ENCODE measurements at places on chromosomes 5 and 9.

DNA sequence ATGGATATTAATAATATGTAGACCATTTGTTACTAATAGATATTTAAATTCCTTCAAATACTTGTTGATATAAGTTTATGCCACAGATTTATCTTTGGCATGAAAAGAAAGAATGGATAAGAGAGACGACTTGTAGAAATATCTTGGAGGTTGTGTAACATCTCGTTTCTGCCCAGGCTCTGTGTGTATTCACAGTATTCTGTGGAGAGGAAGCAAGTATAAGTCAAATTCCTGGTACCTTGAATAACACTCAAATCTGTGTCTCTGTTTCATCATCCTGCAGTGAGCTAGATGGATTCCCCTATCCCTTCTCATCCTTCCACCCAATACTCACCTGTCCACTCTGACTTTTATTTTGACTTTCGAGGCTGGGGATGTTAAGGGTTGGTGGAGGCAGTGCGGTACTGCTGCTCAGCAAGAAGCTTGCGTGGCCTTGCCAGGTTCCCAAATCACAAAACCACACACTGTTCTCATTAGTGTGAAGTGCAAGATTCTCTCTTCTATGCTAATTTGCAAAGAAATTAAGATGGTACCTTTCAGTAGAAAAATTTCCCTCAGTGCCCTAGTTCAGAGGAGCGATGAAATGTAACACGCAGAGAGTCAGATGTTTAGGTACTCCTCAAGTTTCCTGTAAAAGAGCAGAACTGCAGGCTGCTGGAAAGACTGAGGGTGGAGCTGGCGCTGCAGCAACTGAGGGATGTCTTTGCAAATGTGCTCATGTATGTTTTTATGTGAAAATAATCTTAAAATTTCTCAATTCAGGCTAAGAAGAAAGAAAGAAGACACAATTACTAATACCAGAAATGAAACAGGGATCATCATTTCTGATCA is 42.6 kb upstream of the ANKRD18A start:
- no peak for DNase-seq

- DNase-seq: no peak
Observed at GRCh38 chr9:76150013-76150412, 244.2 kb downstream of the RFK start.

DNA sequence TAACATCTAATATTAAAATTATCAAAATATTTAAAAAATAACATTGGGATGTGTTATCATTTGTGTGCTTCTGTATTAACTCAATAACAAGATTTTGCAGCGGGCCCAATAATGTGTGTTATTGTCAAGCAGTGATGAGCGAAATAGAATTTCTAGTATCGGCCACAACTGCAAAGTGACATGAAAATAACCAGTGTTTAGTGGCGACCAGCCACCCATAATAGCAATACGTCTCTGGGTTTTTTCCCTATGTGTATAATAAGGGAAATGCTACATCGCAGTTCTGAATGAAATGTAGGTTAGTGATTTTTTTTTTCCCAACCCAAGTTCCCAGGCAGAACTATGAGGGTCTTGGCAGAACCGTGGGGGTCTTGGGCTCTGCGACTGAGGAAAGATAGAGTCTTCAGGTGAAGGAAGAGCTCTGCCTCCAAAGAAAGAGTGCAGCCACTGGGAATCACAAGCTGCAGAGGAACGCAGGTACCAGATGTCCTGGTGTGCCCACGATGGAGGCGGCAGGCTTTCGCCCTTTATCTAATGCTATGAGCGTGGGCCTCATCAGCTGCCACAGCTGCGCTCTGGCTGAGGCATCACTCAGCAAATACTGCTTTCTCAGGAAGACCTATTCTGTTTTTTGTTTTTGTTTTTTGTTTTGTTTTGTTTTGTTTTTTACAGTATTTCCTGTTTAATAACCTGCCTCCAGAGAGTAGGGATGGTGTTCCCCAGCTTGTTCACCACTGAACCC is 235.0 kb downstream of the ROR2 start:
- DNase-seq: no peak

- DNase-seq: no peak
Observed at GRCh38 chr5:55308254-55308836, 556 bp downstream of the MTREX start.

- DNase-seq: no peak
Observed at GRCh38 chr5:44085083-44085482, 304.1 kb downstream of the FGF10 start.

DNA sequence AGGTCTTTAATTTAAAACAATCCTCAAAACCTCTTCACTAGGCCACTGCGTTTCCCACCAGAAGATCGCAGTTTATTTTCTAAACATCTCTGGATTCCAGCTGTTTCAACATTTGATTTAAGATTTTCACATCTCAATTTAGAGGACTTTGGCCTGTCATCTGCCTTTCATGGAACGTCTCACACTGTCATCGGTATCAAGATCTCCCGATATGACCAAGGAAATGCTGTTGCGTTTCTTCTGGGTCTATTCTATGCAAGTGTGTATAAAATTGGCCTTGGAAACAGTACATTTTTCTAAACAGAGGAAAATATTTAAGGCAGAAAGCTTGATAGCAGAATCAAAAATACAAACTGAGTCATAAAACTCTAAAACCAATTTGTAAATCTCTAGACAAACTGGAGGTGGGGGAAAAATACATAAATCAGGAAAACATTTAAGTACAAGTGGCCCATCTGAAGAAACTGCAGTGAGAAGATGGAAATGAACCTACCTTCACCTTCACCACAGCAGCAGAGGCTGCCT is 53.6 kb upstream of the SIMC1 start:
- no peak for DNase-seq

DNA sequence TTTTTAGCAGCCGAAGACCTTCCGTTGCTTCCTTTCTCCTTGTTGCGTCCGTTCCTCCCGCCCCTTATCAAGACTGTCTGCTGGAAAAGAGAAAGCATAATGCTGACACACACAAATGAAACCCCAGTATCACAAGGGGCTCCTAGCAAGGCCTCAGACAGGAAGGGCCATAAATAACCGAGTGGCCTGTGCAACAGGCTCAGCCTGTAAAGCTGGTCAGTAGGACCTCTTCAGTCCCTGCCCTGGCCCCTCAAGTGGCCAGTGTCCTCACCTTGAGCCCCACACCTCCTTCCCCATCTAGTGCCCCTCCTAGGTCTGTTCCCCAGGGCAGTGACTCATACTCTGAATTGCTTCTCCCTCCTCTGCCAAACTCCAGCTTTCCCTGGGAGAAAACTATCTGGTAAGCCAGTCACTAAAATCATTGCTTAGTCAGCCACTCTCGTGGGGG is 174.6 kb upstream of the IL12B start:
- no peak for DNase-seq

DNA sequence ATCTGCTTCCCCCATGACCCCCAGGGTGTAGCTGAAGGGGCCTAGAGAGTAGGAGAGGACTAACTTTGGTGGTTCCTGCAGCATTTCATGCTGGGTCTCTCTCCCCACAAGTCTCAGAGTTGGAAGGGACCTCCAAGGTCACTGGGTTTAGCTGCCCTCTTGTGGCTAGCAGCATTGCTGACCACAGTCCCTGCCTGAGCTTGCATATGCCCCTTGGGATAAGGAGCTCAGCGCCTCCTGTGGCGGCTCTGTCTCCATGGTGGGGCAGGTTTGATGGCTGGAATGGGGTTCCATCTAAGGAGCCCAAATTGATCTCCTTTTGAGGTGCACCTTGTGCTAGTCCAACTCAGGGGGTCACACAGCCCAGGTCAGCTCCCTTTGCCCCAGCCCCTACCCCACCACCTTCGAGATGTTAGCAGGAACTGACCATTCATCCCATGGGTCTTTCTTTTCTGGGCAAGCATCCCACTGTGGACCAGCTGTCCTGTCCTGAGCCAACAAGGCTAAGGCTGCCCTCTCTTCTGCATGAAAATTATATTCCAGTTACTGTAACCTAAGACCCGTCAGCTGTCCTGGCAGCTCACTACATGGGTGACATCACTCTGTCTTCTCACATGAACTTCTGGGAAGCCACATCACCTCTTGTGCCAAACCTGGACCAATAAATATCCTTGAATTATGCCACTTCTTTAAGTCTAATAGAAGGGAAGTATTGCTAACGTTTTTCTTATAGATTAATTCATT is 196.2 kb downstream of the HSPA4 start:
- no peak for DNase-seq

- no peak for DNase-seq
Observed at GRCh38 chr5:135103575-135103853, 69.5 kb upstream of the PITX1 start.

- peak; percentile 27 for DNase-seq
Observed at GRCh38 chr9:111945216-111945615, 48.6 kb downstream of the UGCG start.

GRCh38 chr5:11383506-11384095 is 520.6 kb downstream of the CTNND2 start:
- DNase-seq: no peak

Measured in CD4-positive, alpha-beta T cell treated with Interferon gamma for 1 hour (primary cell).